Stimulated activated CD8-positive, alpha-beta memory T cell treated with anti-CD3 and anti-CD28 coated beads, Interleukin-12 subunit alpha, Interleukin-12 subunit beta, amount 100 ng/mL, for 1 hour (primary cell): ENCODE measurements at places on chromosomes 5 and 9.

GRCh38 chr5:143261748-143262392, 141.6 kb downstream of the NR3C1 start:
- DNase-seq = no peak

DNA sequence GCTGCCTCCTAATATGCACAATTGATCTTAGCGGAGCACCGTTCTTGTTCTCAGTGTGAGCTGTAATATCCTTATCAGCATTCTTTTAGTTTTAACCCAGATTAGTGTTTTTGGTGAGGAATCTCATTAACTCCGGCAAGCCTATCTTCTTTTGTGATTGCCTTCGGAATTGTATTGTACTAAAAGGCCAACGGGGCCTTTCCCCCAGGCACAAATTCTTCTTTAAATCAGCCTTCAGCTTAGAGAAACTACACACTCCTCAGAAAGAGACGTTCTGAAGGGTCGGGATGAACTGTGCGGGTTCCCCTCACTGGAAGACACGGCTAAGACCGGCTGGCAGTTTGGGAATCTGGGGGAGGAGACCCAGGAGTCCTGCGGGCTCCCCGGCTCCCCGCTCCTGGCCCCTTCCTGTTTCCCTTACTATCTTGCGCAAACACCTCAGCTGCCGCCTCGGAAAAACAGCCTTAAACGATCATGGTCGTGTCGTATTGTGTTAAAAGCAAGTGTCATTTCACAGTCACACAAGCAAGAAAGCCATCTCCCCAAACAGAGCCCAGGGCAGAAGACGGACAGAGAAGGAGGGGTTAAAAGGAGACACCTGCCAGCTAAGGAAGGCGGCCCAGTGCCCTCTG, 353.1 kb upstream of the IRX2 start:
- no peak for DNase-seq

DNA sequence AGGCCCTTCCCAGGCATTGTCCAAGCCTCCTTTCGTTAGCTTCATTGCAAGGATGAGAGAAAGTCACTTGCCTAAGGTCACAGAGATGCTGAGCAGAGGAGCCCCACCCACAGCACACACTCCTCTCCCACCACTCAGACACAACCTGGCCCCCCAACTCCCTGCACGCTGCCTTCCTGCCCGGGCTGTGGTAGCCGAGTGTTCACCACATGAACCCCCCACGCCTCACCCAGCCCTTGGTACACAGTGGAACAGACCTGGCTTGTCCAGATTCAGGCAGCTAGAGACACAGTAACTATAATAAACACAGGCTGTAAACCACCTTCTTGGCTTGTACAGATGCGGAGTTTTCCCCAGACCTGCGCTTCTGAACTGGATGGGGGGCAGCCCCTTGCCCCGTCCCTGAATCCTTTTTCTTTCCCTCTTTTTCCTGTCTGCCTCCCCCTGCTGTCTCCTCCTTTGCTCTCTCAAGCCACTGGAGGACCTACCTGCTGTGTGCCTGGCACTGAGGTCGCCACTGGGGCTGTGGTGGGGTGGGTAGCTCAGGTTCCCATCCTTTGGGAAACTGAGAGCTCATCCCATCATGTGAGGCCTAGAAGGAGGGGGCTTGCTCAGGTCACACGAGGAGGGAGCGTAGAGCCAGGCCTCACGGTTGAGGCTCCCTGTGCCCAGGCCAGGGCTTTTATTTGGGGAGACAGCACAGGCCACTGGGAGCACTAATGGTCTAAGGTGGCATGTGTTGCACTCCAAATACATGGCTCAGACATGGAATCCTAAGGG, 55.7 kb upstream of the SYNPO start:
- DNase-seq = no peak

- DNase-seq = no peak
Measured at GRCh38 chr5:78245136-78245535, 49.4 kb downstream of the AP3B1 start.

DNA sequence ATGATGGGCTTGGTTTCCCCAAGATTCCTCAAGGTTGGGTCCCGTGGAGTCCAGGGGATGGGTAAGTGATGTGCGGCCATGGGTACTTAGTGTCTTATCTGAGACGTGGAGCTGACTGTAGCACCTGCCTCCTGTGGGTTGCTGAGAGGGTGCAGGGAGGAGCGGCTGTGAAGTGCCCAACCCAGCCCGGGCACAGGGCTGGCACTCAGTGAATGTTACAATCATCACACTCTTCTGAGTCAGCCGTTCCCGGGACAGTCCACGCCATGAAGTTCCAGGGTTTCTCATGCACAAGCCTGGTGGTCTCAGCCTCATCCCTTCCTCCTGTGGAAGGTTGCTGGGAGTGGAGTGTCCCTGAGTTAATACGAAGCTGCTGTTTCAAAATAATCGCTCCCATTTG, 29.1 kb downstream of the NTNG2 start:
- DNase-seq = no peak

DNA sequence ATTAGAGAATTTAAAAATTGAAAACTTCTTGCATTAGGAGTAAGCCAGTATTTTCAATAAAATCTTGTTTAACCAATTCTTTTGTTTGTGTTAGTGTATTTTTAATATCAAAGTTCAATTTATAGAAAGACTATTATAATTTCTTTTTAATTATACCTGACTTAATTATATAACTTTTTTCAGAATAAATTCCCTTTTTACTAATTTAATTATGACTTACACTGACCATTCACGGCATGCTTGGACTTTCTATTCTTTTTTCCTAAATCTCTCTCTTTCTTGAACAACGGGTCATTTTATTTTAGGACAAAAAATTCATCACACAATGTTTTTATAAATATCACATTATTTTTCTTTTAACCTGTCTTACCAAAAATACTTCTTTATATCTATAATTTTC, 555.3 kb upstream of the PTGER4 start:
- no peak for DNase-seq

DNA sequence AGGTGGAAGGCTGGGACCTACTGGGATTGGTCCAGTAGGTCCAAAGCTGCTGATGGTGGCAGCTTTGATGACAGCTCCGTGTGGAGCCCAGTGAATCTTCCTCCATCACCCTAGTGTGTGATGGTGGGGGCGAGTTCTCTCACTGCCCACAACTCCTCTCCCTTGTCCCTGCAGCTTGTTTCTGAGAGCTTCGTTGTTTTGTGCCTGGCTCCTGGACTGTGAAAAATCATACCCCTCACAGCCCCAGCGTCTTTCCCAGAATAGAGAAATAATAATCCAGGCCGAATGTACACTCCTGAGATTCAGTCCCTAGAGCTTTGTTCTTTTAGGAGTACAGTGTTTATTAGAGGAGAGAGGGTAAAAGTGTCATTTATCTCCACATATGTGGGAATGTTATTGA, 372.2 kb downstream of the ENC1 start:
- DNase-seq = no peak

GRCh38 chr9:125893277-125893676, 146.1 kb downstream of the PBX3 start:
- no peak for DNase-seq

DNA sequence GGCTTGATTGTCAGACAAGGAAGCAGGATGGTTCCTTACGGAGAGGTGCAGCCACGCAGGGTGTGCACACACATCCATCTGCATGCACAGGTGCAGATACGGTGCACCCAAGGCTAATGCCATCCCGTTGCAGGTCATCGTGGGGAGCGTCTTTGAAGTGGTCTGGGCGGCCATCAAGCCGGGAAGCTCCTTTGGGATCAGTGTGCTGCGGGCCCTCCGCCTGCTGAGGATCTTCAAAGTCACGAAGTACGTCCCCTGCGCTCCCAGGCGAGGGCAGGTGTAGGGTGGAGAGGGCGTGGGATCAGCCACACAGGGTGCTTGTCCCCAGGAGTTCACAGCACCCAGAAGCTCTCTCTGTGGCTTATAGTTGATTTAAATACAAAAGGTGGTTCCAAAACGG, 106.4 kb downstream of the CACNA1B start:
- no peak for DNase-seq

DNA sequence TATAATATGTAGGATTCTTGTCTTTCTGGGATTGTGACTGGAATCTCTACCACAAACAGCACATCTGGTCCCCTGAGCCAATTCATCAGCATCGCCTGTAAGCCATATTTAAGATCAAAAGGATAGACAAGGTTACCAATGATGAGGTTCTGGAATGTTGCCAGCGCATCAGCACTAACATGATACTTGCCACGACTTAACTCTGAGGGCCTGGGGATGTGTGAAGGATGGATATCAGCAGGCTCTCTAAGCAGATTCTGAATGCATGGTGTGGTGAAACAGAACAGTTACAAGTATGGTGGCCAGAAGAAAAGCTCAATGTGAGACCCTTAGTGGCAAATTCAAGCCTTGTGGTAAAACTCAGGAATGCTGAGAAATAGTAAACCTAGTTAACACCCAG, 143.0 kb downstream of the XRCC4 start:
- no peak for DNase-seq

DNA sequence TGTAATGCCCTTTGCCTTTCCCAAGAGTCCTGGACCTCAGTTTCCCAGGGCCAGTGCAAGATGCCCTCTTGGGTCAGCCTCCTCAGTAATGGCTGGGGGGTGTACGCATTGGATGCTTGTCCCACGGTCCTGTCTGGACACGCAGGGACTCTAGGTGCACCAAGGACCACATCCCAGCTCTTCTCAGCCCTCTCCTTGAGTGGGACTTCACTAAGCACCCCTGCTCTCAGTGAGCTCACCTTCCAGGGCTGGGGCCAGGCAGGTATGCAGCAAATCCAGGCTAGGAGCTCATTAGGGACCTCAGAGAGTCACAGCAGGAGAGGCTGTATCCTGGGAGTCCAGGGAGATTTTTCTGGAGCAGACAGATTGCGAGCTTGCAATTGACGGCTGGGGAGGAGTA, 59.8 kb downstream of the MACROH2A1 start:
- DNase-seq = no peak

GRCh38 chr9:72618811-72619210, 97.4 kb downstream of the TMC1 start:
- no peak for DNase-seq

- no peak for DNase-seq
Measured at GRCh38 chr9:136849960-136850865, 1.0 kb downstream of the PHPT1 start.

DNA sequence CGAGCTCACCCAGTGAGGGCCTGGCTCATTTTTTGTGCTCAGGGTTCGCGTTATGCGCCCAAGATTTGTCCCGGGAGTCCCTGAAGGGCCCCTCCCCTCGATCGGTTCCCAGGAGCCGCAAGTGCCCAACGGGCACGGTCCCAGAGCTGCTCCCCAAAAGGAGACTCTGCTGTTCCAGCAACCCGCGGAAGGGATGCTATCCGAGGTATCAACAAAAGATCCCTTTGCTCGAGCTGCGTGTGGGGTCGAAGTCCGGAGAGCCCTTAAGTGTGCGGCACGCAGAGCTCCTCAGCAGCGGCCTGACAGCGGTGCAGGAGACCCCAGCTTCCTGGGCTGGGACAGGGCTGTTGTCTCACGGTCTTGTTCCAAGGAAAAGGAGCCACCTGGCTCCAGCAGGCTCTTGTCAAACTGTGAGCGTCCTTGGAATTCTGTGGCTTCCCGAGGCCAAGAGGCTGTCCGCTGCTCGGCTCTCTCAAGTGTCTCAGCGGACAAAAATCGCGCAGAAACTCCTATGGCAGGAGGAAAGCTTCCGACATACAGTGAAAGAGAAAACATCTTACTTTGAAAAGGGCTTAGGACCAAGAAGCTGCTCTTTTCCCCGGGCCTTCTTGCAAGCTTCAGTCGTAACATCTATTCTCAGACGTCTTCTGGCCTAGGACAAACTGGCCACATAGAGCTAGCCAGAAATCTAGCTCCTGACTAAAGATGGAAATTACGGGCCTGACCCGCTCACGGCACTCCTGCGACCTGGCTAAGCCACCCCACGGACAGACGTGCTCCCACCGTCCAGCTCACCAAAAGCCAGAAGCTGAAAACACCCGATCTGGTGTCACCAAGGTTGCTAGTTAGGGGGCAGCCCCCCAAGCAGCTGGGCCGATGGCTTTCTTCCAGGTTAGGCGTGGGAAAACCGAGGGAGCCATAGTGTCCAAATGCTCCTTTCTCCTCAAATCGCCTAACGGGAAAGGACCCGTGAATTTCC, 2.6 kb upstream of the FOXB2 start:
- no peak for DNase-seq

- DNase-seq = no peak
Measured at GRCh38 chr5:167754501-167755021, 536.9 kb upstream of the WWC1 start.

GRCh38 chr5:76325876-76326491, 77.1 kb upstream of the IQGAP2 start:
- DNase-seq = no peak

- DNase-seq = no peak
Measured at GRCh38 chr5:15691521-15691920, 191.5 kb downstream of the FBXL7 start.

GRCh38 chr9:5025416-5025815, 40.3 kb downstream of the JAK2 start:
- no peak for DNase-seq

DNA sequence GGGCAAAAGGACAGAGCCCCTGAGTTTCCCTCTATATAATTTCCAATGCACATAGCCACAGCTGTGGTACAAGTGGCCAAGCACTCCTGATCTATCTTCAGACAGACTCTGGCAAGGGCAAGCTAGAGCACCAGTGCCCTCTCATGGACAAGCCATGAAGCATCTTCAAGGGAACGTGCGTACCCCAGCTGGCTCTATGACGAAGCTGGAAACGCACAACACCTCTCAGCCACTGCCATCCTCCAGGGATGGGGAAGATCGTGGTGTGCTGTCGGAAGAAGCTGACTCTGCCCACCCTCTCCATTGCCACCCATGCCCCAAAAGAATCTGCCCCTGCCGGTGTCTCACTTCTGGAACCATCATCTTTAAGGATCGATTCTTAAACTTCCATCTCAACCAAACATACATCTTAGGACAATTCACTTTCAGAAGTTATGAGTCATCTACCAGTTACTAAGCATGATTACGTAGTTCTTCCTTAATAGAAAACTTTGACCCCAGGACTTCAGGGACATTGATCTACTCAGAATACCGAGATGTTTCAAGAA, 482.9 kb downstream of the AGTPBP1 start:
- no peak for DNase-seq

GRCh38 chr5:14108170-14108996, 34.8 kb upstream of the TRIO start:
- DNase-seq = no peak

- no peak for DNase-seq
Measured at GRCh38 chr5:6784481-6784880, 71.2 kb downstream of the TENT4A start.

DNA sequence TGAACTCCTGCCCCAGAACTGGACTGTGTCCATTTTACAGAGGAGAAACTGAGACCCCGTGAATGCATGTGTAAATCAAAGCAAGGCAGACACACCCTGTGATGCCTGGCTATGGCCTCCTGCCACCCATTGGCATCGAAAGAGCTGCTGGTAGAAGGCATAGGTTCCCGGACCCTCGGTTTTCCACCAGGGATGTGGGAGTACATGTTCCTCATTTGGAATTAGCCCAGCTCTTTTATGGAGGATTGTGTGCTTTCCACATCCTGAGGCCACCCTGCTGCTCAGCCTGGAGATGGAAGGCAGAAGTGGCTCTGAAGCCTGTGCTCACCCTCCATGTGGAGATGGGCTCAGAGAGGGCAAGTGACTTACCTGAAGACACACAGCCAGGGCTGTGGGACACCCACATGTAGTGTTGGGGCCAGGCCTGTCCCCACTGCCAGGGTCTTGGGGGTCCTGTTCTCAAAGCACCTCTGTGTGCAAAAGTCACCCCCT, 2.8 kb downstream of the SUSD3 start:
- no peak for DNase-seq
